IPS-NIHi11 (cell line): ENCODE measurements at places on chromosomes 5 and 9.

- DNase-seq: no peak
Measured at GRCh38 chr5:10536931-10537579, 26.8 kb upstream of the ANKRD33B start.

GRCh38 chr5:178808886-178809285 lies 50.9 kb upstream of the ZNF354B start:
- no peak for DNase-seq

DNA sequence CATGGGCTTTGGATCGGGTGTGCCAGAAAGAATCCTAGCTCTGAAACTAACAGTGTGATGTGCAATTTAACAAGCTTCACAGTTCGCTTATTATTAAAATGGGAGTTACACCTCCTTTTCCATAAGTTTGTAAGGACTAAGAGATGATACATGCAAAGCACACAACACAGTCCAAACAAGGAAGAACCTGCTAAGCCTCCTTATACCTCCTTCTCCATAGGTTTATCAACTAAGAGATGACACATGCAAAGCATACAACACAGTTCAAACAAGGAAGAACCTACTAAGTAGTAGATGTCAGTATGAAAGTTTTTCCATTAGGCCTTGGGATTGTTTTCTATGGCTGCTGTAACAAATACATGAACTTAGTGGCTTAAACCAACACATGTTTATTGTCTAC lies 215.9 kb downstream of the DCP2 start:
- DNase-seq: no peak

DNA sequence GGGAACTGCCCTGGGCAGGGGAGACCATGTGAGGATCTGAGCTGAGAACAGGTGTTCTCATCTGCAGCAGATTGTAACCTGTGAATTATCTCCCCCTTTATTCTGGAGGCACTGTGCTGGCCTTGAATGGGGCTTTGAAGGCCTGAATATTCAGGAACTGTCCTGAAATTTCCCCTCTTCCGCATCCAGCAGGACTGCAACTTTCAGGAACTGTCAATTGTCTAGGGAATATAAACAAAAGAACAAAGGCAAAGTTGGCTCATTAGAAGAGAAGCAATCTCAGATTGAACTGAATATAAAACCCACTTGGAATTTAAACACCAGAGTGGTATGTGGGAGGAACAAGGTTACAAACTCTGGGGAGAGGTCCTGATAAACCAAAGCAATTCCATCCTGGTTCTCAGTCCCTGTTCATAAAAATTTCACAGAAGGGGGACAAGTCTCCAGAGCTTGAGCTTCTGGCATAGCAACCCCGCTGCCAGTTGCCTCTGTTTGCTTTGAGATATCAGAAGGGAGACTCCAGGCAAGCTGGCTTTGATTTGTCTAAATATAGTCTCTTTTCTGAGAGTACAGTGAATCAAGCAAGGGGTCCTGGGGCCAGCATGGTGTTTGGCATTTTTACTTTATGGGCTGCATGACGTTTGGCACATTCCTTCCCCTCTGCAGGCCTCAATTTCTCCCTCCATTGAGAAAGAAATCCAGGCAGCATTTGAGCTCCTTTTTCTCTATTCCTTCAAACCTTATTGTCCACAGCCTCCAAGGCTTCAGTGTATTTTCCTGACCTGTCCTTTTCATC lies 47.5 kb downstream of the ADRB2 start:
- no peak for DNase-seq

DNA sequence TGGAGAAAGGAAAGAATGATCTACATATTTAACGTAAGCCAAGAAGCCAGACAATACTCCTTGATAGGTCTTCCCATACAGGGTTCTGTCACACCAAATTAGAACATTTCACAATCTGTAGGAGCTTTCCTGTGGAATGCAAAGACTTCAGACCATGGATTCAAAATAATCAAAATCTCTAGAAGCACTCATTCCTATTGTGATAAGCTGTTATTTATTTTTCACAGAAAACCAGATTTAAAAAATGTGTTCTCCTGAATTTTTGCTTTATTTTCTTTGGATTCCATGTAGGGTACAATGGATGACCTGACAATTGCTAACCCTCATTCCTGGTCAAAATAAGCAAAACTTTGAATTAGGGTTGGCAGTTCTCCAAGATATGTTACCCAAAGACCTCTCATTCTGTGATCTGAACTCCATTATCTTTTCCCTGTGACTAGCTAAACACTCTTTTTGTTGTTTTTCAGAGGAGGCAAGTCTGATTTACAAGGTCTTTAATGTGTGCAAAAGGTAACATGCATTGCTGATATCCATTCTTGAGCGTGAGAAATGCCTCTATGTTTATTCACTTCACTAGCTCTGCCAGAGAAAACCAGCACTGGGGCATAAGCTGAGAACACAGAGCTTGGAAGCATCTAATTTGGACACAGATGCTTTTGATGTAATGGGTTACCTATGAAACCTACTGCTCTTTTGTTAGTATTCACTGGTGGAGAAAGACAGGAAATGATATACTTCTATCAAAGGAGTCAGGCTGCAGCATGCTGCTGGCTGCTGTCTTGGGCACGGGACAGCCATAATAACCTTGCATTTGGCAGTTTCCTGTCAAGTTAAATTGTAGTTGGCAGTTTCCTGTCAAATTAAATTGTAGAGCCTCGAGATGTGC lies 31.4 kb downstream of the ACTBL2 start:
- DNase-seq: no peak

DNA sequence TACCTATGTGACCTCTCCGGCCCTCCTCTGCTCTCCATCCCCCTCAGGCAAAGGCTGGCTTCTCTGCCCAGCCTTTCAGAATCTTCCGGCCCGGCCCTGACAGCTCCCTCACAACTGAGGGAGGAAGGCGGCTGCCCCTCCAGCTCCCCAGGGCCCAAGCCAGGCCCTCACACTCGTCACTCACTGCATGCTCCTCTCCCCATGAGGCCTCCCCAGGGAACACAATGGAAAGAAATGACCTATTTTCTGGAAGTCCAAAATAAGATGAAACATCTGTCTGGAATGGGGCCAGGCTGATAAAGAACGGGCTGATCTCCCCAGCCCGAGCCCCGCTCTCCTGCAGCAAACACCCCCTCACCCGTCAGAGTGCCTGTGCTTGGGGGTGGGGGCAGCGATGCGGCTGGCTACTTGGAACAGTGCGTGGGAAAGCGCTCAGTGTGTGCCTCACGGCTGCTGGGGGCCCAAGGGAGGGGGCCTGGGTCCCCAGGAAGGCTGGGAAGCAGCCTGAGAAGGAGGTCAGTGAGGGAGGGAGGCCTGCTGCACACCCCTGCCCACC lies 11.3 kb downstream of the PDGFRB start:
- DNase-seq: peak; percentile 51

- DNase-seq: no peak
Measured at GRCh38 chr5:124511791-124512190, 234.6 kb downstream of the ZNF608 start.

- DNase-seq: no peak
Measured at GRCh38 chr9:33718987-33719386, 76.4 kb upstream of the PRSS3 start.

- no peak for DNase-seq
Measured at GRCh38 chr5:151812757-151813309, 41.1 kb downstream of the G3BP1 start.

GRCh38 chr9:131441441-131441840 lies 47.6 kb downstream of the PRRC2B start:
- no peak for DNase-seq

DNA sequence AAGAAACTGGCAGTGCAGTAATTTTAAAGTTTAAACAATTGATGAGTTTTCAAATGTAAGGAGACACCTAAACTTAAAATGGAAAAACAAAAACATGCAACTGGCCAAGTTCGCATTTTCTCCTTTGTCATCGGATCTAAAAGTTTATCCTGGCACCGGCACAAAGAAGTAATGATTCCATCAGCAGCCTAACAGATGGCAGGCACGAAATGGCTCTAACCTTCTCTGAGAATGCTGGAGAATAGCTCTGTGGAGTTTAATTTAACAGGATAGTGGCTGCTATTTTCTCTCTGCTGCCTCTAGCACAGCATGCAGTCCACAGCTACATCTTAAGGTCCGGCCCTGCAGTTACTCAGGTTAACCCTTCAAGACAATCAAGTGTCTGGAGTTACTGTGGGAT lies 82.2 kb downstream of the PRELID2 start:
- peak; percentile 17 for DNase-seq

DNA sequence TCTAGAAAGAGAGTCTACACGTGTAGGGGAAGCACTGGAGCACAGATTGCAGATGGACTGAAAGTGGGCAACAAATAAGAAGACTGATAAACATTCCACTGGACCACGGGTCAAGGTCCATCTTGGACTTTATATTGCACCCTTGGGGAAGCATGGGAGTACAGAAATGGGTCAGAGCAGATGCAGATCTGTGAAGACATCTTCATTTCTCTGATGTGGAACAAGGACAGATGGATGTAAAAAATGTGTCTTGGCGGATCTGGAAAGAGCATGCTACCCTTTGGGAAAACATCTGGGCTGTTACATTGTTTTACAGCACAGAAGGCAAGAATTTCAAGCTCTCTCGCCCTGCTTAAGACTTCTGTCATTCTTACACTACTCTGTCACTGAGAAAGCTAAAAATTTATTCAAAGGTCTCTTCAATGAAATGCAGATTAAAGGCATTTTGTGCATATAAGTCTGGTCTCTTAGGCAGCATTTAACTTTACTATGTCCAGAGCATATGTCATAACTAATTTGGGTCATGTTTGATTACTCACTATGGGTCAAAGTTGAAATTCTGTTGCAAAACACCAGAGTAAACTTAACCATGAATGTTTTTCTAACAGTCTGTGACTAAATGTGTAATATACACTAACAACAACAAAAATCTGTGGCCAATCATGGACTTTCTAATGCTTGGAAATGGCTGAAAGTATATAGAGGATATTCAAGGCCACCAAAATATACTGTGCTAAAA lies 756.4 kb upstream of the DMAC1 start:
- DNase-seq: no peak

GRCh38 chr5:513216-514100 lies 10.8 kb downstream of the SLC9A3 start:
- no peak for DNase-seq
